ENCODE measurements at places on chromosomes 11 and 22.
A peak's percentile ranks its signal among the peaks of the same experiment; 100 is the strongest.

GRCh38 chr22:38026130-38027111 lies 30.8 kb upstream of the PICK1 start:
- DNase-seq = no peak

DNA sequence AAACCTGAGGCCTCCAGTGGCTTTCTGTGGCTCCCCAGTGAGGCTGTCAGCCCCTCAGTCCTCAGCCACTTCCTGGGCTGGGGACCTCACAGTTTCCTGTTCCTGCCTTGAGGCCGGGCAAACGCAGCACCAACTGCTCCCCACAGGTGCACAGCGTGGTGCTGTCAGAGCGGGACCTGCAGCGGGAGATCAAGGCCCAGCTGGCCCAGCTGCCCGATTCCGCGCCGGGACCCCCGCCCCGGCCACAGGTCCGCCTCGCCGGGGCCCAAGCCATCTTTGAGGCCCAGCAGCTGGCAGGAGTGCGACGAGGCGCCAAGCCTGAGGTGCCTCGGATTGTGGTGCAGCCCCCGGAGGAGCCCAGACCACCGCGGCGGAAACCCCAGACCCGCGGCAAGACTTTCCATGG lies 5.4 kb downstream of the TBC1D10C start:
- DNase-seq = no peak

GRCh38 chr22:19818324-19819207 lies 36.1 kb downstream of the GNB1L start:
- no peak for DNase-seq

DNA sequence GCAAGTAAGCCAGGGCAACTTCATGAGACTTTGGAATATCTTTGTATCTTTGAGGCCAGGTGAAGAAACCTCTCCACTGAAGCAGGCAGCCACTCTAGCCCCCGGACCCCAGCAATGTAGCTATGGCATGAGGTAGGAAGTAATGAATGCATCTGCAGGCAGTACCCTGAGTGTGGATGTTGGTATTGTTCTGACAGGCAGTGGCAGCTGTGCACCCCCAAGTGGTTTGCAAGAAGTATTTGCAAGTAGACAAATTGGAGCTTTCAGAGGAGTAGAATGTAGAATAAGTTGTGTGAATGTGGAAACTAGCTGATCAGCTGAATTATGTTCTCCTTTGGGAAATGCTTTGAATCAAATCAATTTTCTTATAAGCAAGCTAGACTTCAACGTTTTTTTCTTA lies 194.4 kb upstream of the PGR start:
- DNase-seq = no peak

- DNase-seq = no peak
Observed at GRCh38 chr22:42280140-42280539, 9.7 kb upstream of the TCF20 start.

- no peak for DNase-seq
Observed at GRCh38 chr22:43885786-43886185, 6.0 kb downstream of the PNPLA5 start.

- peak; percentile 8 for DNase-seq
Observed at GRCh38 chr11:104091281-104092096, 55.0 kb downstream of the DDI1 start.

DNA sequence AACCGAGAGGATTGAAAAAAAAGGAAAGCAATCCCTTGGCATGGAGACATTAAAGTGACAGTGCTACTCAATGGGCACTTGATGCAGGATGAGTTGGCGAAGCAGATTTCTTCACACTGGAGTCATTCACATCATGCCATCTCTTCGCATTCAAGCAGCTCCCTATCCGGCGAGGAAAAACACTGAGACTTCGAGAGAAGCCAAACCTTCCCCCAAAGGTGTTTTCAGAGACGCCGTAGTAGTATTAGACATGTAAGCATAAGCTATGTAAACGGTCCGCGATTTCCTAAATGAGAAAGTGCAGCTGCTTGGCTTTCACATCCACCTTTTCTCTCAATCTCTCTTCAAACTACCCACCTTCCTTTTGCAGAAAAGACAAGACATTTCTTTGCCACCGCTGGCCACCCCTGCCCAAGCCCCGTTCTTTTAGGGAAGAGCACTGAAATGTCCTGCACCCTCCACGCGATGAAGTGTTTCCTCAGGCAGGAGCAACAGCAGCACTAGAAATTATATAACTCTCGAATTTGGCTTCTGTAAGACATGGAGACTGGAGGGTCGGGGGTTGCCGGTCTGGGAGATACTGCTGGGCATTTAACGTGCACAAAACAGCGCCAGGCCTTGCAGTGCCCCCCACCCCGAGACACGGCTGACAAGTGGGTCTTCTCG lies at the start of gene DLG2:
DLG2 (minus strand) TSS at position 13 of the 666 bp plus-strand sequence.
- DNase-seq = peak; percentile 57

DNA sequence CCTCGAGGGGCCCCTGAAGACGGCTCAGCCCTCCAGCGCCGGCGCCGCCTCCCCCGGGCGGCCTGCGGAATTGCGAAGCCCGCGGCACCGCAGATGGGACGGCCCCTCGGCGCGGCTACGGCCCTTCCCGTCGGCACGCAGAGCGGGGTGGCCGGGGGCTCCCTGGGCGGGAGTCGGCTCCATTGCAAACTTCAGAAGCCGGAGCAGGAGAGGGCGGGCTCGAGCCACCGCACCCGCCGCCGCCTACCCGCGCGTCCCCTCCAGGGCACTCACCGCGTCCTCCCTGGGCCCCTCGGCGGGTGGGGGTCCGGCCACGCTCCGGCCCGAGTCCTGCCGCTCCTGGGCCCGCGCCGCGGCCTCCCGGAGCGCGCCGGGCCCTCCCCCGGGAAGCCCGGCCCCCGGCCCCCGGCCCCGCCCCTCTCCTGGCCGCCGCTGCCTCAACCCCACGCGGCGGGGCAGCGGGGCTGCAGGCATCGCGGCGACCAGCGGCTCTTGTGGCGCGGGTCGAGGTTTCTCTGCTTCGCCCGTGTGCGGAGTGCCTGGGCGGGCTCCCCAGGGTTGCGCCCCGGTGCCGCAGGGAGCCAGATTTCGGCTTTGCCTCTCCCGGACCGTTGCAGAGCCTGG lies at the start of gene PACSIN3:
PACSIN3 (minus strand) TSS at position 359 of the 624 bp plus-strand sequence. CDS start 3,707 bp downstream, outside the sequence.
- no peak for DNase-seq

- no peak for DNase-seq
Observed at GRCh38 chr11:112223121-112223520, 3.1 kb upstream of the PTS start.

DNA sequence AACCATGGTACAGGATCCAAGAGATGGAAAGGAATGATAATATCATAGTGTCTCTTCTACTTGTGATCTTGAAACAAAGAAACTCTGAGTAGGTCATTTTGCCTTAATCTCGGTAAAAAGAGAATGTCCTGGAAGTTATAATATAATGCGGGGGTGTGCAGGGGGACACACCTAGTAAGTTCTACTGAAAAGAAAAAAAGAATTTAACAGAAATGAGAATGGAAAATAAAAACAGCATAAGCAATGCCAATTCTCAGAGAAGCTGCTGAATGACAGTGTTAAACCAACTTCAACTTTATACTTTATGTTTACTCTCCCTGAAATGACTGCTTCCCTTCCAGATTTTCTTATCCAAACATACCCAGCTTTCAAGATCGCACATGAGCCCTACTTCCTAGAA lies 2.0 kb downstream of the HPS5 start:
- no peak for DNase-seq

GRCh38 chr11:86969258-86969657 lies 14.1 kb upstream of the FZD4 start:
- no peak for DNase-seq

DNA sequence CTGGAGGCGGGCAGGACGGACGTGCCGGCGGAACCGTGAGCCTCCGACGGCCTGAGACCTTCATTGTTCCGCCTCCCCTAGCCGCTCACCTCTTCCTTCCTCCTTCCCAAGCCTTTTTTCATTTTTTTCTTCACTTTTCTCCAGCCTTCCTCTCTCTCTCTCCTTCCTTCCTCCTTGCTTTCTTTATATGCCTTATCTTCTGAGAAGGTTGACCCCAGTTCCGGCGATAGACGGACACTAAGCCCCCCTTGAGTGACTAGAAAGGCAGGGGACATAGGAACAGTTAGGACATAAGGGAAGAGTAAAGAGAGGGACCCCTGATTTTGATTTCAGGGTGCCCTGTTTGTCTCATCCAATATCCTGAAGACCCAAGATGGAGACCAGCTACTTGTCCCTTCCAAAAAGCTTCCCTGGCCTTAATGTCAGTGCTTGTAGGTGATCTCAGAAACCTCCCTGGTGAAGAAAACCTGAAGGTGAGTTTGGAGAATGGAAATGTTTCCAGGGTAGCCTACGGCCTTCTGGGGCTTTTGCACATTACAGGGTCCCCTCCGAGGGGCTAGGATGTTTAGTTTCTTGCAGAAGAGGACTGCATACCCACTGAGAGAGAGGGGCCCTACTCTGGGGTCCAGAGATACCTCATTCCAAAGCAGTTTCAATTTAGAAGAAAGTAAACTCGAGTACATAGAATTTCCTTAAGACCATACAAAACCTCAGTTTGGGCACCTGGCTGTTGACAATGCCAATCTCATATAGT lies 3.5 kb downstream of the ADM start:
- no peak for DNase-seq

DNA sequence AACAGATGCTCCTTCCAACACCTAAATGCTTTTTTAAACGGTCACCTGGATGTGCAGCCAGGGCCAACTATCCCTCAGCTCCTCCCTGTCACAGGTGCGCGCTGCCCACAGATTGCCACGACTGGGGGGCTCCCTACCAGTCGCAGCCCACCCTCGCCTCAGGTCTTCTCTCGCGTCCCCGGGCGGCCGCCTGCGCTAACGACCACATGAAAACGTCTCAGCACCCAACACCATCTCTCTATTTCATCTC lies 469 bp downstream of the ZBED5 start:
- no peak for DNase-seq

- DNase-seq = peak; percentile 81
Observed at GRCh38 chr11:14908214-14908880, 16.3 kb upstream of the CYP2R1 start.

DNA sequence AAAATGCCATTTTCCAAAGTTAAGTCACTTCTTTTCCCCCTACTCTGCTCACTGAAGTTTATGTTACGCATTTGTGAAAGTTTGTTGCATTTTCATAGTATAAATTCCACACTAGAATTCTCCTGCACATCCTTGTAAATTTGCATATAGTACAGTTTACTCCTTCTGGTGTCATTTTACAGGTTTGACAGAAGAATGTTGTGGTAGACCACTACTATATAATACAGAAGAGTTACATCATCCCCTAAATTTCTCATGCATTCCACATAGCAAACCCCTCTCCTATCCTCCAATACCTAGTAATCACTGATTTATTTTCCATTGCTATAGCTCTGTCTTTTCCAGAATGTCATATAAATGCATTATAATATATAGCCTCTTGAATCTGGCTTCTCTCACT lies 64.5 kb downstream of the CCDC73 start:
- DNase-seq = no peak

GRCh38 chr11:10550503-10551289 lies 9.7 kb upstream of the RNF141 start:
- DNase-seq = peak; percentile 50

- no peak for DNase-seq
Observed at GRCh38 chr11:17564687-17565042, 17.6 kb downstream of the OTOG start.

DNA sequence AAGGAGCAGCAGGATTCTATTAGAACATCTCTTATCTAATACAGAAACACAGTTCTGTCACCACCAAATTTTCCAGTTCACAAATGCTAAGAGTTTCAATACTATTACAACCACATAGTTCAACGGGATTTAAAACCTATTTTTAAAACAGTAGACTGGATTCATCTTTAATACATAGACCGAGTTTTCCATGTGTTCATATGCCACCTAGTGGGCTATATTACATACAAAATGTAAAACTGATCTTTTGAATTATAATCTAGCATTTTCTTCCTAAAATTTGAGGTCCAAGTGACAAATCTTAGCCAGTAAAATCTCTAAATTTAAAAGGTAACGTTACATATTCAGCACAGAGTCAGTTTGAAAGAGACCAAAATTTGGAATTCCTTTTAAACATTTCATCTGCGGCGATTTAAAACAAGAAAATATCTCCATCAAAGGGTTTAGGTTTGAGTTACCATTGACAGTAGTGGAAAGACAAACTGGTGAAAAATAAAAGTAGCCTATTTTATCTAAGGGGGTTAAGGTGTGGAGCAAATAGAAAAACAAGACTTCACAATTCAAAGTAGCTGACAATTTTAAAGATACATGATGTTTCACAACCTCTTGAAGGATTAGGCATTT lies 269.3 kb upstream of the MPPED2 start:
- DNase-seq = peak; percentile 42

Data from renal cortical epithelial cell (primary cell).